Stimulated activated CD8-positive, alpha-beta memory T cell treated with anti-CD3 and anti-CD28 coated beads, Interleukin-4, amount 100 ng/mL, for 4 hours (primary cell): ENCODE measurements at places on chromosomes 4 and X.

- no peak for DNase-seq
Observed at GRCh38 chrX:57119416-57119815, 1.9 kb downstream of the SPIN2B start.

GRCh38 chr4:24489870-24490269 lies 94.5 kb downstream of the DHX15 start:
- DNase-seq: no peak

DNA sequence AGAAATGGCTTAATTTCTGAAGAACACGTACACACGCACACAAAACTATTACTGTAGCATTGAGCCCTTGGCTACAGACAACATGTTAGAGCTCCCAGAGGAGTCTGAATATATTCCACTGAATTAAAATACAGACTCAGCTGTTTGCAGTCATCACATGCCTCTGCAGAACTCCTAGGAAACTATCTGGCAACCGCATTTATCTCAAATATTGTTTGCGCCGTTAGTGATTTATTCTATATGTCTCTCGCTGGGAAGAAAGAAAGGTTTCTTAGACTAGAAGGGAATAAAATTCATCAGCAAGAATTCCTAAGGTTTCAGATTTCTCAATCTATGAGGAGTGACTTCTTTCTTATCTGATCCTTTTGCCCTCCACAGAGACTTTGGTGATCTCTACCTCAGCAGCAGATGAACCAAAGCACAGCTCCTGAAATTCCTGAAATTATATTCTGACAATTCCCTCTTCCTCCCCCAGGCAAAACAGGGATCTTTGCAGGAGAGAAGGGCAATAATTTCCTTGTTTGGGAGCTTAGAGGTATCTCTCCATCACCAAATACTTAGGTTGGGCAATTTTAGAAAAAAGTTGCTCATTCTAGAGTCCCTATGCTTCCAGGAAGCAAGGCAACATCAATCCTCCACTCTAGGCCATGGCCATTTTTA lies 199.2 kb downstream of the APBB2 start:
- DNase-seq: no peak

- DNase-seq: no peak
Observed at GRCh38 chr4:176123710-176124407, 58.2 kb downstream of the WDR17 start.

GRCh38 chrX:43940816-43941474 lies 32.2 kb downstream of the NDP start:
- DNase-seq: no peak
